ENCODE measurements at places on chromosomes 11 and 22.

GRCh38 chr22:35478633-35479107, 62.0 kb upstream of the RASD2 start:
- DNase-seq = no peak

- no peak for DNase-seq
Measured at GRCh38 chr11:126544108-126545056, 188.9 kb downstream of the ST3GAL4 start.

- no peak for DNase-seq
Measured at GRCh38 chr22:23159291-23159630, 14.0 kb downstream of the RAB36 start.

- DNase-seq = no peak
Measured at GRCh38 chr11:117633976-117634755, 162.8 kb downstream of the DSCAML1 start.

- no peak for DNase-seq
Measured at GRCh38 chr11:69995697-69996096, 82.4 kb upstream of the ANO1 start.

GRCh38 chr11:35305670-35306382, 113.5 kb downstream of the SLC1A2 start:
- DNase-seq = no peak

- DNase-seq = no peak
Measured at GRCh38 chr22:17266251-17266971, 47.2 kb upstream of the ADA2 start.

DNA sequence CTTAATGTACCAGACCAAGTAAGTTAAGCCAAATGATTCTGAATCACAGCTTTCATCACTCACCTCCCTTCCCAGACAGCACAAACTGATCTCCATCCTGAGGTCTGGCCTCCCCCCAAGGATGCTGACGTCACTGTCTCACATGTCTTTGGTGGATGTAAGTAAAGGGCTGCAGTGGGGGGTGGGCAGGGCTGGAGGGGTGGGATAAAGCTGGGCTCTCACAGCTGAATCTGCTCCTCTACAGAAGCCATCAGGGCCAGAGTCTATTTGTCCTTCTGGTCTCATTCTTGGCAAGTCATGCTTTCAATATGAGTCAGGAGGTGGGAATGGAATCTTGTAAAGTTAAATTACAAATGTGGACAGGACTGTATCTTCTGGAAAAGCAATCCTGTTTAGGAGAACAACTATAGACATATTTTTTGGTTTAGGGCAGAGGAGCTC, 32.7 kb downstream of the P4HA3 start:
- DNase-seq = no peak

DNA sequence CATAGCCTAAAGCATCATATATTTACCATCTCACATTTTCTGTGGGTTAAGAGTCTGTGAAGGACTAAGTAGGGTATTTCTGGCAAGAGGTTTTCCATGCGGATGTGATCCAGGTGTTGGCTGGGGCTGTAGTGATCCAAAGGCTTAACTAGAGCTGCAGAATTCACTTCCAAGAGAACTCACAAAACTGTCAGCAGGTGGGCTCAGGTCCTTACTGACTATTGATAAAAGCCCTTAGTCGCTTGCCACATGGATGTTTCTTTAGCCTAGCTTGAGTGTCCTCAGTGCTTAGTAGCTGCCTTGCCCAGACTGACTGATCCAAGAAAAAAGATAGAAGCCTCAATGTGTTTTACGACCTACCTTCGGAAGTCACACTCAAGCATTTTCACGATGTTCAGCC, 250.8 kb downstream of the CNTN5 start:
- DNase-seq = no peak

GRCh38 chr11:100639140-100639539, 47.9 kb upstream of the ARHGAP42 start:
- DNase-seq = no peak

DNA sequence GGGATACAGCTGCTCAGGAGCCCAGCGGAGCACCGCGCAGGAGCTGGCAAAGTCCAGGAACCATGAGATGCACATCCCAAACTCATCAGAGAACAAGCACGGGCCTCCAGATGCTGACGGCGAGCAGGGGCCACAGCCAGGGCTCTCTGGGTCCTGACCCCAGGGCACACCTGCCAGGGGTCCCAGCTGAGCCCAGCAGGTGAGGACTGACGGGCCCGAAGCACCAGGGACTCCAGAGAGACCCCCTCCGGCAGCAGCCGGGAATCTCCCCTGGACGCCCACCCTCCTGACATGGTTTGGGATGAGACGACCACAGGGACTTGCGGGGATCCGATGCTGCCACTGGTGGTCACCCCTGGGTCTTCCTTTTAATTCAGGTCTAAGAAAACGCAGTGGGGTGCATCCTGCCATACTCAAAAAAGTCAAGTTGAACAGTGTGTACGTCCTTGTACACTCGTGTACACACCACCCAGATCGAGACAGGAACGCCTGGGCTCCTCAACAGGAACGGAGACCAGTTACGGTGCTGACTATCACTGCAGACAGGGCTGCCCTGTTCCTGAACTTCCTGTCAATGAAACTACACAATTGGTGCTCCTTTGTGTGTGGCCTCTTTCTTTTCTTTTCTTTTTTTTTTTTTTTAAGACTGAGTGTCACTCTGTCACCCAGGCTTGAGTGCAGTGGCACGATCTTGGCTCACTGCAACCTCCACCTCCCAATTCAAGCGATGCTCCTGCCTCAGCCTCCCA, 21.9 kb downstream of the TTLL8 start:
- no peak for DNase-seq

DNA sequence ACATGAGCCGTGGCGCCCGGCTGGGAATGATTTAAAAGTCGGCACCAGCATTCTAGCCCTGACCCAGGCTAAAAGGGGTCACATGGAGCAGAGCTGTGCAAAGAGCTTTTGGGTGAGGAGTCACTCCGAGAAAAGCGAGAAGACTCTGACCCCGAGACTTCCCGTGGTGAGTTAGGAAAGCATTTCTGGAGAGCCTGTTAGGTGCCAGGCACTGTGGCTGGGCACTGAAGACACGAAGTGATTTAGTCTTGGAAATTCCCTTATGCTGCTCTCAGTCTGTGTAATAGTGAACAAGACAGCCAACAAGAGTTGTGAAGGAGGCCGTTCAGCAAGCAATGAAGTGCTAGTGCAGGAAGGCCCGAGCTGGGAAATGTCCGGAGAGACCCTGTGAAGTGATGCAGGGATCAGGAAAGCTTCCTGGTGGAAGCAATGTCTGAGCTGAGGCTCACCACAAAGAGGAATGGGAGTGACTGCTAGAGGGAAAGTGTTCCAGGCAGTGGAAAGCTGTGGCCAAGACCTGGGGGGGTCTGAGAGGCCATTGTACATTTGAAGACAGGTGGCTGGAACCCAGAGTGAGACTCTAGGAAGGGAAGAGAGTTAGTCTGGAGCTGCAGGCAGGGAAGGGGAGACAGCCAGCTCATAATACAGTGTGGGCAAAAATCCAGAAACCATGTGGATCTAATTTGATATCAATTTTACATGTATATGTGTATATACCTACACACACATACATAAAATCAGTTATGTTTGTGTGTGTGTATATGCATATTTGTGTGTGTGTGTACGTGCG, 31.6 kb downstream of the MARK2 start:
- DNase-seq = peak; percentile 20

GRCh38 chr11:57735619-57736298, 5.5 kb upstream of the SELENOH start:
- DNase-seq = no peak

- DNase-seq = no peak
Measured at GRCh38 chr11:74306435-74307175, 4.8 kb downstream of the P4HA3 start.

DNA sequence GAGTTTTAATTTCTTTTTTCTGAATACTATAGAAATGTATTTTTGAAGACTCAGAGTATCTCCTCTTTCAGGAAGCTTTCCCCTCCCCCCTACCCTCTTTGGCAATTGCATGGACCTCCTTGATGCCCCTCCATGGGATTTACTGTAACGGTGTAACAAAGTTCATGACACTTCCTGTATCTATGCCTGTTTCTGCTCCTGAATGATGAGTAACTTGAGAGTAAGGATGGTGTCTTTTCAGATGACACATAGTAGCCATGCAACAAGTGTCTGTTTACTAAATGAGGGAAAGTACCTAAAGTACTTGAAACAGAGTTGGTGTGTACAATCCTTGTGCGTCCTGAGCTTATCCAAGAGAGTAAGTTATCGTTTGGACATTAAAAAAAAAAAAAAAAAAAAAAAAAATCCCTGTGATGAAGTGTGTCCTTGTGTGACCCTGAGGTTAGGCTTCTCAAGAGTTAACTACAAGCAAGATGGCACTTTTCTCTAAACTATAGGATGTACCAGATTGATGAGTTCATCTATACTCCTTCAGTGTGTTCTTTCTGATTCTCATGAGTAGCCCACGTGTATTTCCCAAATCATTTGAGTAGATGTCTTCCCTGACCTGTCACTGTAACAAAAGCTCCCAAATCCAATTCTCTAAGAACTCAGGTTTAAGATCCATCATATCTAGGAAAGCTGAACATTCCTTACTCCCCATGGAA, 7.4 kb downstream of the ETS1 start:
- DNase-seq = no peak

DNA sequence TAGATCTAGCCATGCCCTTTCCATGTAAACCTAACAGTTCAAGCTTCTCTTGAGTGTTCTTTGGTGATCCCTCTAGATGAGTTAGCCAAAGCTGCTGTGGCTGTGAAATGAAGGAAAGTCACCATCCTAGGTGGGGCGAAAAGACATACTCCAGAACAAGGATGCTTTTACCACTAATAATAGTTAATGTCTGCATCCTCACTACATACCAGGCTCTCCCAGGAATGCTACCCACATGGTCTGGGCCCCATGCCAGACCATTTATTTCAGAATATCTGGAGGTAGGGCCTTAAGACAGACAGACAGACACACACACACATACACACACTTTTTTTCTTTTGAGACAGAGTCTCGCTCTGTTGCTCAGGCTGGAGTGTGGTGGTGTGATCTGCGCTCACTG, 14.7 kb downstream of the ABTB2 start:
- DNase-seq = no peak

DNA sequence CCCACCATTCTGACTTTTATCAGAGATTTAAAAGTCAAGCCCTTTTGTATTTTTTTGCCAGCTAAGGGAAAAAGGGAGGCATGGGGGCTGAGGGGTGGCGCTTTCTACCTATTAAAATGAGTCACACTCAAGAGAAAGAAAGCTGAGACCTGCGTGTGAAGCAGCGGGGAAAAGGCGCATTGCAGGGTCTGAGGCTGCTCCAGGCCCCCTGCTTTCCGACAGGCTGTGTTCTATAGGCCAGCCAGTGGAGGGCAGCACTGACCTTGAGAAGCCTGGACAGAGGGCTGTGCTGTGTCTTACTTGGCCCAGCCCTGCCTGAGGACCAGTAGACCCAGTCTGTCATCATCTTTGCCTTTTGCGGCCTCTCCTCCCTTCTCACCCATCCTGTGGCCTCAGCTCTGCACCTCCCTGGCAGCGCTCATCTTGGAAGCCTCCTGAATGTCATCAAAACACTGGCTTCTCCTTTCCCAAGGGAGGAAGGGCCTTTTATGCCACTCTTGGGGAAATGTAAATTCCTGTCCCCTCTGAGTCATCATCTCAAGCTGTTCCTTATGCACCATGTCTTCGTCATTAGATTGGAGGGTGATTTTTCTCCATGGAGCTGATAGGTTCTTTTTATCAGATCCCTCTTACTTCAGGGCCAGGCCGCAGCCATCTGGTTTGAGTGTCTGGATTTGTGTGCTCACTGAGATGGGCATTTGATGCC, 12.6 kb upstream of the MAPK8IP1 start:
- DNase-seq = no peak

- DNase-seq = no peak
Measured at GRCh38 chr11:114073007-114073827, 13.7 kb downstream of the ZBTB16 start.

- no peak for DNase-seq
Measured at GRCh38 chr22:25627271-25627852, 62.9 kb downstream of the GRK3 start.

GRCh38 chr22:48980918-48981317, 846.8 kb downstream of the BRD1 start:
- no peak for DNase-seq

- DNase-seq = peak; percentile 39
Measured at GRCh38 chr11:6757373-6757967, 14.3 kb downstream of the OR2AG2 start.

DNA sequence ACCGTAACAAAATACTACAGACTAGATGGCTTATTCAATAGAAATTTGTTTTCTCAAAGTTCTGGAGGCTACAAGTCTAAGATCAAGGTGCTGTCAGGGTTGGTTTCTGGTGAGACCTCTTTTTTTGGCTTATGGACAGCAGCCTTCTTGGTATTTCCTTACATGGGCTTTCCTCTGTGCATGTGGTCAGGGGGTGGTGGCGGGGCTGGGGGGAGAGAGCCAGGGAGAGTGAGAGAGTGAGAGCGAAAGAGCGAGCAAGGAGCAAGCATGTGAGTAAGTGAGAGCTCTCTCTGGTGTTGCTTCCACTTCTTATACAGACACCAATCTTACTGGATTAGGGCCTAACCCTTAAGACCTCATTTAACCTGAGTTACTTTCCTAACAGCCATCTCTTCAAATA, 181.5 kb downstream of the TMEM135 start:
- no peak for DNase-seq

GRCh38 chr11:12692229-12693075, 18.2 kb downstream of the TEAD1 start:
- DNase-seq = no peak

GRCh38 chr11:82765466-82766034, 31.9 kb upstream of the FAM181B start:
- DNase-seq = no peak

GRCh38 chr11:60955571-60955970, 3.6 kb upstream of the SLC15A3 start:
- no peak for DNase-seq

DNA sequence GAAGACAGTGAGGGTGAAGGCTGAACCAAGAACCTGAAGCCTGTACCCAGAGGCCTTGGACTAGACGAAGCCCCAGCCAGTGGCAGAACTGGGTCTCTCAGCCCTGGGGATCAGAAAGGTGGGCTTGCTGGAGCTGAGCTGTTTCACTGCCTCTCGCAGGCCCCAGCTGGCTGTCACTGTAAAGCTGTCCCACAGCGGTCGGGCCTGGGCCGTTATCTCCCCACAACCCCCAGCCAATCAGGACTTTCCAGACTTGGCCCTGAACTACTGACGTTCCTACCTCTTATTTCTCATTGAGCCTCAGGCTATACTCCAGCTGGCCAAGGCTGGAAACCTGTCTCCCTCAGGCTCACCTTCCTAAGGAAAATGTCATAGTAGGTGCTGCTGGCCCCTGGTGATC, 4.1 kb downstream of the PPP1CA start:
- no peak for DNase-seq

- no peak for DNase-seq
Measured at GRCh38 chr11:37503411-37504059, 905.5 kb upstream of the RAG2 start.

GRCh38 chr11:78281511-78281910, 92.8 kb downstream of the USP35 start:
- DNase-seq = no peak

GRCh38 chr22:28711341-28711740, 30.3 kb downstream of the CHEK2 start:
- no peak for DNase-seq

GRCh38 chr22:36469094-36469710, 12.2 kb downstream of the TXN2 start:
- no peak for DNase-seq
